ENCODE measurements at places on chromosomes 12 and 14.
A peak's percentile ranks its signal among the peaks of the same experiment; 100 is the strongest.

GRCh38 chr12:109752117-109753053 is 38.8 kb downstream of the FAM222A start:
- no peak for DNase-seq

DNA sequence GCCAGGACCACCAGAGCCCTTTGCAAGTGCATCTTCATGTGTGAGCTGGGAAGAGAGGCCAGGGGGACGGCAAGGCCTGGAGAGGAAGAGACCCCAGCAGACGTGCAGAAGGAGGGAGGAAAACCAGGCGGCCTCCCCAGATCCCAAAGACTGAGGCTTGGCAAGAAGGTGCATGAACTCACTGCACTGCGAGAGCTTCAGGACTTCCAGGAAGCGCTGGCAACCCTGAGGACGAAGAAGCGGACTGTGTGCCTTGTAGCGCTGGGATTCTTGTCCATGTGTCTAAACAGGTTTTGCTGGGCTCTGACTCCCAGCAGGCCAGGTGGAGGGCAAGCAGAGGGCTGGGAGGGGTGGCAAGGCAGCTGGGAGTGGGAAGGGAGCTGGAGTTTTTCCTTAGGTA is 939 bp downstream of the TGFB3 start:
- DNase-seq = no peak

DNA sequence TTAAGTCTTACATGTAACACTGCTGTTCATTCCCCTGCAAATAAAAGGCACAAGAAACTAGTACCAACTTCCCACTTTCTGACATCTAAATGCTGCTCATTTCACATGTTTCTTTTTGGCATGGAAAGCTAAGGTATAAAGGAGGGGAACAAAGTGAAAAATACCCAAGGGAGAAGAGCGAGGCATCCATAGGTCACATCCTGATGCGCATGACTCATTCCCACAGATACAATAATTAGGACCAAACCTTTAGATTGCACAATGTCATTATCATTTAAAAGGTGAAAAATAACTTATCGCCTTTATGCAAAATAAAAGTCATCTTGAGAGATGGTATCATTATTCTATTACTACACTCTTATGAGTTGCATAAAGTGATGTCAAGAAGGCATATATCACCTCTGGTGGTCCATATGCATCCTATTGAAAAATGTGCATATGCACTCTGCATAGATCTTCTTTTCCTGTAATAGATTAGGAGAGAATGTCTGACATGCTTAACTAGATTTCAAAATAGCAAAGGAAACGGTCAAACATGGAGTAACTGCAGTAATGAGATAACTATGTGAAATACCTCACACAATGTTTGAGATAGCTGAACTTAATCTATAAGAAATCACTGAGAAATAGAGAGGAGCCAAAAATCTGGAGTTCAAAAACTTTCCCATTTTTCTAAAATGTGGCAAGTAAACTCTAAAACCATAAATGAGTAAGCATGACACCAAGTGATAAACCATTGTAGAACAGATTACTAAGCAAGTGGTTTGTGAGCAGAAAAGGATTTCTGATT is 382.5 kb upstream of the TMTC1 start:
- no peak for DNase-seq

DNA sequence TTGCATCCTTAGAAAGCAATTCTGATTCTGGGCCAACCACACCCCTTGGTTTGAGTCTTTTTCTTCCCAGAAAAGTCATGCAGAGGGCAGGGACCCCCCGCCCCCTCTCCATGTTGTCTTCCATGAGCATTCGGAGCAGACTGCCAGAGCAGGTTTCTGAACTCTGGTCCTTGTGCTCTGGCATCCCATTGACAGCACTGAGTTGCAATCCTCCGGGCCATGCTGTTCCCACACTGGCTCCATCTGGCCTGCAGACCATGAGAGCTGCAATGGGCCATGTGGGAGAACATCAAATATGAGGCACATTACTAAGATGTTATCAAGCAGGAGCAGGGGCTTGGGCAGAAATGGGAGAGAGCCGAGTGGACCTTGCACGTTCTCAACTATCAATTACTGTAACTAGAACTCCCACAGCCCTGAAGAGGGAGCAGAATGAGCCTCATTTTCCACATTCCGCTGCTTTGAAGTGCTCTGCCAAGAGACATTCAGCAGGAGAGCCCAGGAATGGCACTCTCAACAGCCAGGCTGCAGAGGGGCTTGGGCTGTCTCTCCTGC is 157.4 kb downstream of the STXBP6 start:
- no peak for DNase-seq

DNA sequence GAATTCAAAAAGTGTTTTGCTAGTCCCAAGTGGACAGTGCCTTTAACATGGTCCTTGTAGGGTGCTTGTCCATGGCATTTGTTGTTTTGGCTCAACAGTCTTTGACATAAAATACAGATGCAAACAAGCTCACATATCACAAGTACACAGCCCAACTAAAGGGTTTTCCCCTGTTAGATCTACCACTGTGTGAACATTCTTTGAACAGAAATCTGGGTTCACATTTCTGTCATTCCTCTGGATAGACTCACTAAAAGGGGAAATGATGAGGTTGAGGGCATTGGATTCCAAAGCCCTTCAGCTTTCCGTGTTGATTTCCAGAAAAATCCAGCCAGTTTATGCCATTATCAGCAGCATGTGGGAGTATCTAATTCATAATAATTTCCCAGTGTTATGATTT is 54.1 kb downstream of the EP400 start:
- no peak for DNase-seq

DNA sequence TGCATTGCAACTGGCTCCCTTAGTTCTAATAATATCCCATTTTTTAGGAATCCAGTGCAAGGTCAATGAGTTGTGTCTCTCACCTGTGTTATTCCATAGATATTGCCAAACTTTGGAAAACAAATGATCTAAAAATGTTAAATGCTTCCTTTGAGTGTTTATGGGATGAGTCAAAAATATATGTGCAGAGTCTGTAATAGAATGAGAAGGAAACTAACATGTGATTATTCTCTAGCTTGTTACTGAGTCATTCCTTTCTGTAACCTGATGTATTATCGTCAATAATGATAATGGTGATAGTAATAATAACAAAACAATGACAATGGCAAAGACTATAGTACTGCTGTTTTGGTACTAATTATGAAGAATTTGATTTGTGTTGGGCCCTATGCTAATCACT is 11.5 kb downstream of the ACSS3 start:
- DNase-seq = no peak

DNA sequence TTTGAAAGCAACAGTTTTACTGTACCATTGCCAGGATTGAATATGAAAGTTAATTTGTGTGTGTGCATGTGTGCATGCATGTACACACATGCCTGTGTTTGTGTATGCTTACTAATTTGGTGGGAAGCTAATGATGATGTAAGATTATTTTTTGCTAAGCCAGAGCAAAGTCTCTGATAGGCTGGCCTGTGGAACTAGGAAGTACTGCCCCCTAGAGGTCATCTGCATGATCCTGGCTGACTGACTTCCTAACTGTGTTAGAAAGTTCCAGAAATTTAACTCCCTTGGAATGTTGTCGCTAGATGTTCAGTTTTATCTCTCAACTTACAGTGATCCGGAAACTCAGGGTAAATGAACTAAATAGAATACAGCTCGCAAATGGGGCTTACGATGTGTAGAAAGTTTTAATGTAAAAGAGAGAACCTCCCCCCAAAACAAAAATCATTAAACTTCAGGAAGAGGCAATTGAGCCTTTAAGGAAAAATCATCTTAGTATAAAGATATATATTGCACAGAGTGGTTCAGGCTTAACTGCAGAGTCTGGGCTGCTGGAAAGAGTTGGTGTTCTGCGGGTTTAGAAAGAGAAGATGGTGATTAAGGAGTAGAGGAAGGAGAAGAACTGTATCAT is 34.3 kb upstream of the SLC38A1 start:
- peak; percentile 72 for DNase-seq

DNA sequence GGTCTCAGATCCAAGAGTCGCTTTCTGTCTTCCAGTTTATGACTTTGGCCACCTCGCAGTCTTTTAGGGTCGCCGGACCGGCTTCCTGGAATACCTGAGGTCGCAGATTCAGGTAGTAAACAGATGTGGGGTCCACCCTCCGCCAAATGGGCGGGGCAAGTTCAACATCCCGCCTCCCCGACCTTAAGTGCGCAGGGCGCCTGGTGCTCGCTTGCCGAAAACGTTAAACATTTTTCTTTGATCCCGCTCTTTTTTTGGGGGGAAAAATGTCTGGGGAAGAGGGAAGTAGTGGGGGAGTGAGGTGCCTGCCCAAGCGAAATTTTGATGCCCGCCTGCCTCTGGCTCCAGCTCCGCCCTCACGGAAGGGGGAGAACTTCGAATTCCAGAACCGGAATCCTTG is 73.9 kb upstream of the TBX5 start:
- no peak for DNase-seq

DNA sequence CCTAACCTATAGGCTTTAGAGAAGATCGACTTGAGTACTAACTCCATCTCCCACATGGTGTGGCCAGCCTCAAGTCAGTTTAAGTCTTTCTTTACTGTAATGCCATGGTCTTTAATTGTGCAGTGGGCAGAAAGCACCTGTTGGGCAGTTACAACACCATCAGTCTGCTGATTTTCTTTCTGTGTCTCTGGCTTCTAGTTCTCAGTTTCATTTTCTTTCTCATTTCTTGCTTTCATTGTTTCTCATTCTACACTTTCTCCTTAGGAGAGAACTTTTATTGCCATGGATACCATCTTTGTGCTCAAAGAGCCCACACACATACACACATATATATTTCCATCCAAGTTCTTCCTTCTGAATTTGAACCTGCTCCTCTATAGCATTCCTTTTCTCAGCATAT is 96.1 kb upstream of the SLC16A7 start:
- DNase-seq = no peak

DNA sequence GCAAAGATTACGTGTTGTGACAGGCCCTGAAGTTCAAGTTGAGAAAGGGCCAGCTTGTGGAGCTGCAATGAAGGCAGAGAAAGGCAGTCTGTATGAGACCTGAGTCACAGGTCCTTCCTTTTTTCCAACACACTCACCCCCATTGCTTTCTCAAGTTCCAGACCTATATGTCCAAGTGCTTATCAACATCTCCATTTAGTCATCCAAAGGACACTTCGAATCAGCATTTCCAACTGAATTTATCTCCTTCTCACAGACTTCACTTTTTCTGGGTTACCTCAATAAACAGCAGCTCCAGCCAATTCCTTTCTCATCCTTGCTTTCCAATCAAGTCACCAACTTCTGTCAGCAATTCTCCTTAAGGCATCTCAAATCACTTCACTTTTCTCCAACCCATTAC is 56.4 kb upstream of the KIF21A start:
- no peak for DNase-seq

GRCh38 chr14:36506732-36507614 is 13.1 kb downstream of the NKX2-1 start:
- no peak for DNase-seq

DNA sequence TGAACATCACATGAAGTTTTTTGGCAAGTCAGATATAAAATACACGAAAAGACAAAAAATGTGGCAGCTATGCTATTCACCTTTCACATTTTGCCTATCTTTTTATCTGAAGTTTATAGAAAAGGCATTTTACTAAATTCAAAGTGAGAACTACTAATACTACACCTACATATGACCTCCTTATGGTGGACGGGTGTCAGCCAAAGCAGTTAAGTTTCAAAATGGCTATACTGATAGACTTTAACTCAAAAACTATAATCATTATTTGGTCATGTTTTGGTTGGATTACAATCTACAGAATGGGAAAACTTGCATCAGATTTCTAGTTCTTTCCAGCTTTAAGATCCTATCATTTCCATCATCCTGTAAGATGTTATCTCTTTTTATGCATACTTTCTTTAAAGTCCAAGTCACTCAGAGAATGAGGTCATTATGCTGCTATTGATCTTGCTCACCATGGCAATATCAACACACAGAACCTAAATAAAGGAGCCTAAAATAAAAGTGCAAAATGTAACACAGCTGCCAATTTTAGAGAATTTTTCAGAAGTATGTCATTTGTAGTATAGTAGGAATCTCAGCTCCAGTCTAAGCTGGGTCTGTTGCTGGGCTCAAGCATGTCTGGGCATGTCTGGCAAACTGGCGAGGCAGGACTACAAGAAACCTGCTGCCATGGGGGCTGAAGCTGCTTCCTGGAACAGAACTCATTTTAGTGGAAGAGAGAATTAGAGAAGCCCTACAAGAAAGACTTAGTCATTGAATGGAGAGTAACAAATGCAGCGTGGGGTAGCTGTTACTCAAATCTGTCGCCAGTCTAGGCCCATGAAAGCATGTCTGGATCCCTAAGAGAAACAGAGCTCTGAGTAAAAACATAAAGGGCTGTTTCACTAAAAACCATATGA is 7.6 kb upstream of the AEBP2 start:
- DNase-seq = no peak

- DNase-seq = no peak
Measured at GRCh38 chr14:98714626-98715425, 557.2 kb downstream of the BCL11B start.

DNA sequence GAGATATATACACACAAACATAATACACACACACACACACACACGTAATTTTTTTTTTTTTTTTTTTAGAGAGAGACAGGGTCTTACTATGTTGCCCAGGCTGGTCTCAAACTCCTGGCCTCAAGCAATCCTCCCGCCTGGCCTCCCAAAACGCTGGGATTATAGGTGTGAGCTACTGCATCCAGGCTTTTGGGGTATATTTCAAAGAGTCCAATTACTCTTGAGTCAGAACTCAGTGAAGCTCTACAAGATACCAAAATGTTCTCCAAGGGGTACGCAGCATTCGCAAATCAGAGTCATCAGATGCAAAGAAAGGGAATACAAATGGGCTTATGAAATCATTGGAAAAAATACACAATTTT is 54.0 kb downstream of the PHLDA1 start:
- DNase-seq = no peak

DNA sequence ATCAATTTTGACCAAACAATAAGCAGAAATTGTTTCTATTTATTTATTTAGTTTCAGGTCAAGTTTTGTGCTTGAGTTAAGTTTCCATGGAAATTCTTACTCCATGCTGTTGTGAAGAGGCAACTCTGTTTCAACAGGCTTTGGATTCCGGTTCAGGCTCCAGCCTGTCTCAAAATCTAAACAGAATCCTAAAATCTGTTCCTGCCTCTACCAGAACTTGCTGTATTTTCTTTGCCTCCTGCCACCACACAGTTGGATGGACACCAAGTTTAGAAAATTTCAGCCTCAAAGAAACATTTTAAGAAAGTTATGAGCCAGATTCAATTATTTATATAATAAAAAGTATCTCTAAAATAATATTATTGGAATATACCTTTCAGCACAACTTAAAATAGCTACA is 330.9 kb downstream of the FOXG1 start:
- no peak for DNase-seq

DNA sequence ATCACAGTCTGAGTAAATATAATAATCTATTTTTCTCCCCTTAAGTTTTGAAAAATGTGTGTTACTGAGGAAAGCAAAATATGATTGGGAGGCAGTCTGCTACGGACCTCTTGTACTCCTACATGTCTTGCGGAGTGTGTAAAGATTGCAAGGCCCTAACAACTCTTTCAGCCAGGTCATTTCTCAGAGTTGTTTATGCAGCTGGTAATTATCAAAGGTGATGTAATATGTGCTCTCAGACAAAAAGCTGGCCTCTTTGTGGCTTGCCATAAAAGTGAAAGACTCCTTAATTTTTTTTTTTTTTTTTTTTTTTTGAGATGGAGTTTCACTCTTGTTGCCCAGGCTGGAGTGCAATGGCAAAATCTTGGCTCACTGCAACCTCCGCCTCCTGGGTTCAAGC is 40.5 kb upstream of the MON2 start:
- DNase-seq = no peak
